Calu3 (cell line): ENCODE measurements at places on chromosomes 3 and 15.

GRCh38 chr3:114558271-114558670, 264.4 kb downstream of the TIGIT start:
- no peak for DNase-seq

GRCh38 chr3:53705774-53706173, 140.4 kb downstream of the CHDH start:
- DNase-seq: no peak

DNA sequence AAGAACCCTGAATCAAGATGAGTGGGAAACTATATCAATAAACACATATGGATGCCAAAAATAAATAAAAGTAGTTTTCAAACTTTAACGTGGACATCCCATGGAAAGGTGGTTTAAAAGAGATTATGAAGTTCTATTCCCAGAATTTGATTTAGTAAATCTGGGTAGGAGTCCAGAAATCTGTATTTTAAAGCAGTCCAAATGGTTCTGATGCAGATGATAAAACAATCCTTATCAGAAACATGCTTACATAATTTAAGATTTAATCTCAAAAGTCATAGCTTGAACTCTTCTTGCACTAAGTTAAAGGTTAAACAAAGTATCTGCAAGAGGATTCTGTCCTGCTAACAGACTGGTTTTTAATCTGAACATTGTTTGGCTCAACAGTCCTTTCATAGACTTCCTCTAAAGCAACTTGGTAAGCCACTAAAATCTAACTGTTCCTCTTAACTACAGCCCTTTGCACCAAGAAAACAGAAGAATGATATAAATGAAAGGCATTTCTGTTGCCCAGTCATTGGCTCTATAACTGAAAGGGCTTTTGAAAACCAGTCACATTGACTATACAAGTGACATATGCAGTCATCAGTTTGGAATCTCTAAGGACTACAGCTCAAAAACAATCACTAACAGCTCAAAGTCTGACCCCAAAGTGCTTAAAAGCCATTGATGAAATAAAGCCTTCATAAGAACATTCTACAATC, 23.4 kb upstream of the MAP4 start:
- DNase-seq: no peak

- DNase-seq: no peak
Observed at GRCh38 chr3:28718074-28718849, 369.6 kb upstream of the AZI2 start.

- no peak for DNase-seq
Observed at GRCh38 chr3:151753846-151754245, 20.1 kb downstream of the AADACL2 start.

- DNase-seq: no peak
Observed at GRCh38 chr15:80599359-80599758, 95.8 kb upstream of the ABHD17C start.

DNA sequence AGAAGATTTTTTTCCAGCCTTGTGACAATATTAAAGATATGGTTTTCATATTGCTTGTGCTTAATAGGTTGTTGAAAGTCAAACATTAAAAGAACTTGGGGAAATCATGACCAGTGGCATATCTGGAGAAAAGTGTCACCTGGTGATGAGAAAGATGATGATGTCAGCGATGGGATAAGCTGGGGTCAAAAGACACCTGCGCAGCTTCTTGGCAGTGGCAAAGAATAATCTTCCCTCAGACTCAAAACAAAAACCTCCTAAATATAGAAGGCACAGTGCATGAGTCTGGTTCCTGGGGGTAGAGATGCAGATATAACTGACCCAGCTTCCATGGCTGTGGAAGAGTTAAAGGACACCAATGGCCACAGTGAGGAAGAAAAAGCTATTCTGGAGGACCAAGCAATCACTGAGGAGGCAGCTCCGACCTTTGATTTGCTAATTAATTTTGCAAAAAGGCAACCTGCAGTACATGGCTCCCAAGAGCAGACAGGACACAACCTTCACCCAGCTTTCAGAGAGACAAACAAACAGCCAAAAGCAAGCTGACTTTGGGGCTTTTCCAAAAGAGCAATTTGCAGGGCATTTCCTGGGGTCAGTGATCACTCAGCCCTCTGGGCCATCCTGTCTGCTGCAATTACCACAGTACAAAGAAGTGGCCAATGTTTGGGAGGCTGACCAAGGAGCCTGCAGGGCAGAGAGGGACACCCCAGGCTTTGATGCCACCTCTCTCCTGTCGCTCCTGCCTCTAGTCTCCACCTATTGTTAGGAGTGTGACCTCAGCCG, 17.6 kb upstream of the SEMA5B start:
- no peak for DNase-seq

DNA sequence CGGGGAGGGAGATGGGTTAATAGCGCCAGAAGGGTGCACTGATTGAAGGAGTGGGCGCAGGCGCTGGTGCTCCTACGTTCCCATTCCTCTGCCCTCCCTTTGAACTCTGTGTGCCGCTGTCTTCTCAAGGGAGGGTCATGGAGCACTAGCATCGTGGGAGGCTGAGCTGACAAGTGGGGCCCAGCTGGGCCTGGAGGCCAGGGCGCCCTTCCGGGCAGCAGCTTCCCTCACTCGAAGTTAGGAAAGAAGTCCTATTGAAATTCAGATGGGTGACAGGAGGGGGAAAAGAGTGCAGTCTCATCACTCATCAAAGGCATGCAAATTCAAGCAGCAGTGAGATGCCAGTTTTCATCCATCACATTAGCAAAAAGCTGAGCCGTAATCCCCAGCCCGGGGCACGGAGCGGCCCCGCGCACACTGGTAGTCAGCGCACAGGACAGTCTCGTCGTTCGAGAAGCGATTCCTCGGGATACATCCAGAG, 128.2 kb downstream of the LRRK1 start:
- no peak for DNase-seq

GRCh38 chr3:47348411-47349154, 32.2 kb upstream of the PTPN23 start:
- no peak for DNase-seq
